ENCODE measurements at places on chromosomes 13 and 19. TPM values are rescaled to one million over a fixed set of nuclear protein-coding genes. Genes with fewer than 3 reads are reported as not detected.

- DNase-seq: no peak
These were observed 1034.7 kb downstream of the SLITRK1 start for GRCh38 chr13:82847595-82847994.

DNA sequence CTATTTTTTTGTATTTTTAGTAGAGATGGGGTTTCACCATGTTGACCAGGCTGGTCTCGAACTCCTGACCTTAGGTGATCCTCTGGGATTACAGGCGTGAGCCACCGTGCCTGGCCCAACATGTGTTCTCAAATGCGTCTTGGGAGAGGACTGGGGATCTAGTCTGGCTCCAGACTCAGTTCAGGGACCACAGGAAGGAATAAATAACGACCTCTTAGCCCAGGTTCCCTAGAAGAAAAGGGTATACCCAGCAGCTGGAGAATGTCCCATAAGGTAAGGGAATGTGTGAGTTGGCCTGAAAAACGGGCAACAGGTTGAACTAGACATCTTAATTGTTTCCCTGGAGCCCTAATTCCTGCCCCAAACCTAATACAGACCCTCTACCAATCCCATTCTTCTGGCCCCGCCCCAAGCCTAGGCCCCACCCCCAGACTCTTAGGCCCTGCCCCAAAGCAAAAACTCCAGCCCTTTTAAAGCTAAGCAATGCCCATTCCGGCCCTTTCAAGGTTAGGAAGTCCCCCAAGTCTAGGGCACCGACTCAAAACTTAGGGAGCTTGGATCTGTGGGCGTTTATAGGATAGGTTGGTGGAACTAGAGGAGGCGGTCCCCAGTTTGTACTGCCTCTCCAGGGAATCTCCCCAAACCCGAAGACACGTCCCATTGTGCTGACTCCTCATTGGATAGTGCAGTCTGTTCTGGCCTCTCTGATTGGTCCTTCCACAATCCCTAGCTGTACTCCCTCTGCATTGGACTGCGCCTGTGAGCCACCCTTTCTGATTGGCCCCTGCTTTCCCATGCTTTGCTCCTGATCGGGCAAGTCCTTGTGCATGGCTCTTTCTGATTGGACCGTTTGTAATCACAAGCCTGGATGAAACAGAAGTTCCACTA lies 5.4 kb upstream of the LRFN1 start:
- DNase-seq: no peak

DNA sequence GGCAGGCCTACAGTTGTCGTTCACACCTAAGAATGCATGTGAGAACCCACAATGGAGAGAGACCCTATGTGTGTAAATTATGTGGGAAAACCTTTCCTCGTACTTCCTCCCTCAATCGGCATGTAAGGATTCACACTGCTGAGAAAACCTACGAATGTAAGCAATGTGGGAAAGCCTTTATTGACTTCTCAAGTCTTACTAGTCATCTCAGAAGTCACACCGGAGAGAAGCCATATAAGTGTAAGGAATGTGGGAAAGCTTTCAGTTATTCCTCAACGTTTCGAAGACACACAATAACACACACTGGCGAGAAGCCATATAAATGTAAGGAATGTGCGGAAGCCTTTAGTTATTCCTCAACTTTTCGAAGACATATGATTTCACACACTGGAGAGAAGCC lies 11.3 kb downstream of the ZNF555 start:
- DNase-seq: no peak

DNA sequence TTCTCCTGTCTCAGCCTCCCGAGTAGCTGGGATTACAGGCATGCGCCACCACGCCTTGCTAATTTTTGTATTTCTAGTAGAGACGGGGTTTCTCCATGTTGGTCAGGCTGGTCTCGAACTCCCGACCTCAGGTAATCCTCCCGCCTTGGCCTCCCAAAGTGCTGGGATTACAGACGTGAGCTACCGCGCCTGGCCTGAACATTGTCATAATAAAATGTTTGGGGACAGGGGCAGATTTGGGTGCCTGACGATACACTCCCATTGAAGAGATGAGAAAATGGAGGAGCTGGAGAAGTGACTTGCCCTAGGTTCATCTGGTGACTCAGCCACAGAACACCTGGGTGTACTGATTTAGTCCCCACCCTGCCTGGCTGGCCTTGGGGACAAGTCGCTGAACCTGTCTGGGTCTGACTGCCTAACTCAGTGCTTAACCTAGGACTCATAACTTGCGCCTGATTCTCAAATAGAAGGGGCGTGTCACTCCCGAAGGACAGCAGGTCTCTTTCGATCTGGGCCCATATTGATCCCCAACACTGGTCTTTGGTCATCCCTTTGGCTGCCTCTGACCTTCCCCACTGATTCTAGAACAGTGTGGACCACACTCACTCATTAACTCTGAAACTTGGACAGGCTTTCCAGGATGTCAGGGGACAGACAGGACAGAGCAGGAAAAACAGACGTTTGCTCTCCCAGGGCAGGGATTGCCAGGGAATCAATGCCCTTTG lies 7.6 kb upstream of the BICRA start:
- DNase-seq: no peak

DNA sequence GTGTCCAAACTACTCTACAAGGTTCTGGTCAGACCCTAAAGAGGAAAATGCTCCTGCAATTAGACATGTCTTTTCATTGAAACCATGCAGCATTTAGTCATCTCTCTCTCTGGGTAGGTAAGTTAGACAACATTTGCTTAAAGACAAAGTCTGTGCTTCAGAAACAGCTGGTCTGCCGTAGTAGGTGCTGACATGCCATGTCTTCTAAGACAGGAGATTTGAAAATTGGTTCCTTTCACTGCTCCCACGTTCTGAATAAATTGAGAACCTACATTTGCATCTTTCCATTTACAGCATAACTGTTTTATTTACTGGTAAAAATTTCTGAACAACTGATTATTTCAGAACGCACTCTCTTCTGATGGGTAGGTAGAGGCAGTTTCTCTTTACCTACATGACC lies 494.0 kb downstream of the EFNB2 start:
- no peak for DNase-seq

DNA sequence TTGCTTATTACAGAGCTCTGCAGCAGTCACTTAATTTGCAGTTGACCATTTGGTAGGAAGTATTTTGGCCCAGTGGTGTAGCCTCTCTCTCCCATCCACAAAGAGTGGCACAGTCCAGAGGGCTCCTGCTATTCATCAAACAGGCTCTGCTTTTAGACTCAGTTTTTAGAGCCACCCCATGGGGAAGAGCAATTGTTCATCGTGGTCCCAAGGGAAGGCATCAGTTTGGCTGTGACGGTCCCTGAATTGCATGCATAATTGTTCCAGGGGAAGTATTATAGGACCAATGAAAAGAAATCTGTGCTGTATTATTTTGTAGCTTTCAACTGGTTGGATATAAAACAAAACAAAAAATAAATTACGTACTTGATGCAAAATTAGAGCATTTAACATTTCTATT lies 799.0 kb downstream of the DACH1 start:
- no peak for DNase-seq

GRCh38 chr13:109336730-109337129 lies 449.7 kb downstream of the IRS2 start:
- no peak for DNase-seq

- no peak for DNase-seq
These were observed 826.7 kb downstream of the DIAPH3 start for GRCh38 chr13:59337070-59337469.

- DNase-seq: no peak
These were observed 38.9 kb downstream of the VAV1 start for GRCh38 chr19:6811378-6811777.

The TGFBR3L gene
- 11.6 TPM for total RNA-seq

Measured in chondrocyte (in vitro differentiated cells).